MCF 10A (cell line): ENCODE measurements at places on chromosomes 4 and X. TPM values are rescaled to one million over a fixed set of nuclear protein-coding genes. Genes with fewer than 3 reads are reported as not detected.

Gene TMPRSS11B
- not detected in 2 replicates for total RNA-seq

Gene DDX3X
- 290 and 297 TPM in 2 replicates for total RNA-seq

Gene SPOCK3
- not detected in 2 replicates for total RNA-seq

- no peak for DNase-seq
These were observed 304.0 kb upstream of the PITX2 start for GRCh38 chr4:110926841-110927400.

GRCh38 chrX:75781611-75782010 lies 3.4 kb downstream of the MAGEE2 start:
- DNase-seq: no peak

DNA sequence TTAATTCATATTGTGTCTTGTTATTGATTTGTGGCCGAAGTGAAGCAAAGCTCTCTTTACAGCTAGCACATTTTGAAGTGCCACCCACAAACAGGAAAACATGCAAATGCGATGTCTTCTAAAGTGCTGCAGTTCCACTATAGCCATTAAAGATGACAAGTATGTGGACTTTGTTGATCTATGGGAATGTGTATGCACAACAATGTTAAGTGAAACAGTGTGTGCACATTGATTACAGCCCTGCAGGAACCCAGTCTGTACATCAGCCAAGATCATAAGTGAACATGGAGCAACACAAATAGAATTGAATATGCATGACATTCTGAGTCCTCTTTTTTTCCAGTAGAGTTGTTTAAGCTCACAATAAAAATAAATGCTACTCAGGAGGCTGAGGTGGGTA lies 43.0 kb downstream of the TFDP3 start:
- no peak for DNase-seq
